SK-N-SH treated with all-trans-retinoic acid at 6 μM for 48 hours (cell line): ENCODE measurements at places on chromosomes 2 and 18.

- ATAC-seq: no peak
Observed at GRCh38 chr2:134191835-134192234, 62.0 kb upstream of the MGAT5 start.

- ATAC-seq: peak; percentile 88
Observed at GRCh38 chr2:196586511-196586991, 53.0 kb upstream of the CCDC150 start.

GRCh38 chr2:154092571-154092970 is 220.8 kb downstream of the GALNT13 start:
- ATAC-seq: no peak

- peak; percentile 66 for ATAC-seq
Observed at GRCh38 chr2:178523596-178524134, 43.4 kb downstream of the PLEKHA3 start.

DNA sequence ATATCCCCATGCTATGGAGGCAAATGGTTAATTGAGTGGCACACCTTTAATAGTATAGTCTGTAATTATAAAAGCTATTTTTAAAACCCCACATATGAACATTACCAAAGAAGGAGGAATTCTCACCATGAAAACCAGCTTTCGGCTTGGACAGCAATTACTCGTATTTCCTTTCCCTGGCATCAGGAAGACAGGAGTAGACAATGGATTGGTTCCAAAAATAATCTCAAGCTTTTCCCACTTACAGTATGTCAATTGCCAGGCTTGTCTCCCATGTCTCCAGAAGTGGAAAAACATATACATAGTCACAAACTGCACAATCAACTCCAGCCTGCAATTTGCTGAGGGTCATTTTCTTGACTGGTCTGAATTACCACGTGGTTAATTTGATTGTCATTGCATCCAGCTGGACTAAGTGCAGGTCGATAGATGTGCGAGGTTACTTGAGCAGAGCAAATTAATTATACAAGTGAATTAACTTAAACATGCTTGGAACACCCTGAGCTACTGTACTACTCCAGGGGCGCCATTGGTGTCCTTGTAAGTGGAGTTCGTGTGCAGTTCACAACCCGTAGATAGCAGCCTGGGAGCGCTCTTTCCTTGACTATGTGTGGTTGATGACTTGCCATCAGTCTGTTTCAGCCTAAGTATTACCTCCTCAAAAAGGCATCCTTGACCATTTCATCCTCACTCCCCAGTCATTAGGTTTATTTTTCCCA is 124.3 kb upstream of the PELI1 start:
- no peak for ATAC-seq

DNA sequence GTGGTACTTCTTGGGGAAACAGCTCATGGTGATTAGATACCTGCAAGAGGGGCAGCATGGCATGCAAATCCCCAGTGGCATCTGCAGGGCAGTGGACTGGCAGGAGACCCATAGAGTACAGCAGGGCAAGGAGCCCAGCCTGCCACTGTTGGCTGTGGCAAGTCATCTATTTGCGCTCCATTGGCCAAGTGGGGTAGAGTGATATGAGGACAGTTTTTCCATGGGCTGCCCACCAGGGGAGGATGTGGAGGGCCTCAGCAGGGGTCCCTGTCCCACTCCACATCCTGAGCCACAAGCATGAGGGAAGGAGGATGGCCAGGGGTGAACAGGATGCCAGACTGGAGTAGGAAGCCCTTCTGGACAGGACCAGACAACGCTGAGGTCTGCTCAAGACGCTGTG is 50.9 kb upstream of the OTOF start:
- ATAC-seq: no peak

- no peak for ATAC-seq
Observed at GRCh38 chr2:227817336-227817735, 3.7 kb downstream of the CCL20 start.

- no peak for ATAC-seq
Observed at GRCh38 chr2:170743530-170744239, 26.5 kb upstream of the ERICH2 start.

DNA sequence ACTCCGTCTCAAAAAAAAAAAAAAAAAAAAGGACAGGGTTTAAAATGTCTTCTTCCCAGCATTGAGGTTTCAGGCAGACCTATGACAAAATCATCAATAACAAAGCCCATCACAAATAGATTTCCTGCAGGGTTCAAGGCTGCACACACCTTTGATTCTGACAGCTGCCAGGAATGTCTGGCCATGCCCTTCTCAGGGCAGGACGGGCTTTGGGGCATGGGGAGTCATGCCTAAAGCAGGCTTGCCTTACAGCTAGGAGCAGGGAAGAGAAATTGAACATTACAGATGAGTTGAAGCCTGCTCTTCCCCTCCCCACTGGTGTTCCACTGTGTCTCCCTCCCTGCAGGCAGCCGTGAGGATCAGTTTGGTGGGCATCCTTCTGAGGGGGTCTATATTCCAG is 3.7 kb downstream of the PRELID3A start:
- no peak for ATAC-seq

GRCh38 chr2:199119796-199120195 is 337.9 kb downstream of the SATB2 start:
- no peak for ATAC-seq

GRCh38 chr2:61718965-61719364 is 134.9 kb downstream of the FAM161A start:
- no peak for ATAC-seq

- ATAC-seq: no peak
Observed at GRCh38 chr2:192604295-192604694, 409.6 kb upstream of the TMEFF2 start.

DNA sequence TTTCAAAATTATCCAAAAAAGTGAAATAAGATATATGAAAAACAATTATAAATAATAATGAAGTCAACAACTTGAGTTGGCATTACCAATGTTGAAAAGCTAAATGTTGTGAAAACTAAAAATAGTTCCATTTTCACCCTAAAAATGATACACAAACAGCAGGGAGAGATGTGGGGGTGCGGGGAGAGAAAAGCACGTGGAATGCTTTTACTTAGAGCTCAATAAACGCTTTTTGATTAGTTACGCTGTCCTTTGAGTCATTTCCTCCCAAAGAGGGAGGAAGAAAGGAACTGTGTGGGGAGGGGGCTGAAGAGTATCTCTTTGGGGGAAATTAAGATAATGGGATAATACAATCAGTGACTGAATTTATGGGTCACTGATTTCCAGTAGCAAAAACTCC is 29.2 kb downstream of the ZNF521 start:
- ATAC-seq: no peak

- ATAC-seq: no peak
Observed at GRCh38 chr2:197238043-197238365, 72.6 kb downstream of the ANKRD44 start.

GRCh38 chr2:63514781-63515180 is 73.5 kb downstream of the WDPCP start:
- ATAC-seq: no peak

- peak; percentile 1; the same call in 2 of the 3 replicates for ATAC-seq
Observed at GRCh38 chr2:219178377-219179175, 501 bp downstream of the RETREG2 start.

GRCh38 chr18:37717656-37718055 is 152.1 kb upstream of the CELF4 start:
- ATAC-seq: no peak

- peak; percentile 70 for ATAC-seq
Observed at GRCh38 chr2:222878877-222879603, 18.2 kb downstream of the ACSL3 start.

GRCh38 chr18:13361431-13361830 is 142.9 kb downstream of the LDLRAD4 start:
- no peak for ATAC-seq

DNA sequence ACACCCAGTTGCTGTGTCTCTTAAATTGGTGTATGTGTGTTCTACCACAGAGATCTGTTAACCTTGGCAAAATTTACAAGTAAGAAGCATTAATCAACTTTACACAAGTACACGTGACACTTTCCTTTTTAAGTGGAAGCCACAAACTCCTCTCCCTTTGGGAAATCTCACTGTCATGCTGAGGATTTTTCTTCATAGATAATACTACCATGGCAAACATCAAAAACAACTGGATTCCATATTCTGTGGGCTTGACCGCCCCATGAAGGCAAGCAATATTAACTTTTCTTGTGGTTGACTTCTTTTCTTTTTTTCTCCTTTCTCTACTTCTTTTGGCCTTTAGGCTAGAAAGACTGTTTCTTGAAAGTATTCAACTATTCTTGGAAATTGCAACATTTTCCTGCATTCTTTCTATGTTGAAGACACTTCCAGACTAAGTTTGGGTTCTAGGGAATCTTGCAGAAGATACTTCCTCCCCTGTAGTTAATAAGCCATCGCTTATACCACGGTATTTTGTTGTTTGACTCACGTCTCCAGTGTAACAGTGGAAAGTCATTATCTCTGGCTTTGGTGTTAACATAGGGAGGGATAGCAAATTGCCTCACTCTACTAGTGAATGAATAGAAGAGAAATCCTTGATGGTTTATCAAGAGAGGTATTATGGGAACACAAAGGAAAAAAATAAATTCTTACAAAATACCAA is 79.5 kb downstream of the SLC8A1 start:
- ATAC-seq: peak; percentile 6; the same call in 2 of the 3 replicates

DNA sequence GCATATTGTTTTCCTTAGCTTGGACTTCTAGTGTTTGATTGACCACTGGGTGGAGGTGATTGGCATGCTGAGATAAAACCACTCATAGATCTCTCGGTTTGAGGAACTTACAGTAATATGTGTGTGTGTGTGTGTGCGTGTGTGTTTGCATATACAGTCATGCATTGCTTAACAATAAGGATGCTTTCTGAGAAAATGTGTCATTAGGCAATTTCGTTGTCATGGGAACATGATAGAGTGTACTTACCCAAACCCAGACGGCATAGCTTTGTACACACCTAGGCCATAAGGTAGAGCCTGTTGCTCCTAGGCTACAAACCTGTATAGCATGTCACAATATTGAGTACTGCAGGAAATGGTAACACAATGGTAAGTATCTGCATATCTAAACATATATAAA is 167.3 kb downstream of the NYAP2 start:
- no peak for ATAC-seq

DNA sequence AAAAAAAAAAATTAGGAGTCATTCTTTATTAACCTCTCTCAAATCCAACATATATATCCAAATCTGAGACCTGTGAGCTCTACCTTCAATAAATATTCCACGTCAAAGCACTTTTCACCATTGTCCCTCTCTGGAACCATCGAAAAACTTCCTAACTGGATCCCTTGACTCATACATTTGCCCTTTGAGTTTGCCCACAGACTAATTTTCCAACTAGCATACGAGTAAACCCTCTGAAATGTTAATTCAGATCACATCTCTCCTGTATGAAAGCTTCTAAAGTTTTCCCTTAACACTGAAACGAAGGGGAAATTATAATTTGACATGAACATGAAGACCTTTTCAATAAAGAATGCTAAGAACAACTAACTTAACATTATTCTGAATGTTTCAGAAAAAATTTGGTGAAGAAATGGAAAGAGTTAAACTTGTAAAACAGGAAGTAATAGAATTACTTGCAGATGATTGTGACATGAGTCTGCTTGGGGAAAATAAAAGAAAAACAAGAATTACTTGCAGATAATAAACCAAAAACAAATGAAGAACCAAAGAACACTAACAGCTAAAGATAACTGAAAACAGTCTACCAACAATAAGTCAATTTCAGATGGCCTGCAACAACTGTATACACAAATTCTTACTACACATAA is 110.6 kb downstream of the C2orf74 start:
- 0 out of 3 replicates have a peak, but pooled peaks have one; percentile 31 for ATAC-seq

- ATAC-seq: peak; percentile 81
Observed at GRCh38 chr18:41073372-41073954, 881.6 kb upstream of the PIK3C3 start.

- ATAC-seq: peak; percentile 75
Observed at GRCh38 chr2:177161741-177162460, 50.7 kb upstream of the HNRNPA3 start.

- ATAC-seq: no peak
Observed at GRCh38 chr2:50851886-50852285, 180.0 kb downstream of the NRXN1 start.

DNA sequence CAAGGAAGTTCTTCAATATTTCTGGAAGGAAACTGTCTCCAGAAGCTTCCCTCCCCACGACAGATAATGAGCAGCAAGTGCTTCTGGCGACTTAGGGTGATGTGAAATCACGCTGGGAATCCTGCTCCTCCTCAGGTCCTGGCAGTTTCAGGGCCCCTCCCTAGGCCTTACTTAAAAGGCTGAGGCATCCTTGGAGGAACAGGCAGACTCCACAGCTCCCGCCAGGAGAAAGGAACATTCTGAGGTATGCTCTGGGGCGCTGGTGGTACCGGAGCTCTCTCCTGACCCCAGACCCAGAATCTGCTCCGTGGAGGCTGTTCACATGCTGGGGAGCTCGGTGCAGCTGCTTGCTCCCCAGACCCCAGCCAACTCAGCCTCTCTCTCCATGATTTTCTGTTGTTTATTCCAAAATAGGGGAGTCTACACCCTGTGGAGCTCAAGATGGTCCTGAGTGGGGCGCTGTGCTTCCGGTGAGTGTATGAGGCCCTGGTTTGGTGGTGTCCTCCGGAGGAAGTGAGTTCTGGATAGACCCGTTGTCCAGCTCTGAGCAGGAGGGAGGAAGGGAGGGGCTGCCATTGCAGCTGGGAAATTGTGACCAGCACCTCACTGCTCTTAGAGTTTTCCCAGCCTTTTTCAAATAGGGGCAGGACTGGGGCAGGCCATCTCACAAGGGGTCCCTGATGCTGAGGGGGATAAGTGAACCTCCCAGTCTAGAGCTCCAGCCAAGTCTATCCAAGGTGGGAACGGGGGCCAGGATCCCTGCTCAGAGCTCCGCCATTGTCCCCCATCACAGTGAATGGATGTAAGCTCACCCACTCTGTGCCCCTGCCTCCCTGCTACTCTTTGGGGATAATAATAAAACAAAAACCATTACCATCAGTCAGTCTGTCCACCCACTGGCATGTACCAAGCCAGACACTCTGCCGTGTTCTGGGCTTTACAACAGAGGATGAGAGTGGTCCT is at the start of gene IL36RN:
Gene IL36RN (plus strand): TSS at position 201 of the 963 bp plus-strand sequence. CDS start 241 bp downstream, at position 442.
- no peak for ATAC-seq

DNA sequence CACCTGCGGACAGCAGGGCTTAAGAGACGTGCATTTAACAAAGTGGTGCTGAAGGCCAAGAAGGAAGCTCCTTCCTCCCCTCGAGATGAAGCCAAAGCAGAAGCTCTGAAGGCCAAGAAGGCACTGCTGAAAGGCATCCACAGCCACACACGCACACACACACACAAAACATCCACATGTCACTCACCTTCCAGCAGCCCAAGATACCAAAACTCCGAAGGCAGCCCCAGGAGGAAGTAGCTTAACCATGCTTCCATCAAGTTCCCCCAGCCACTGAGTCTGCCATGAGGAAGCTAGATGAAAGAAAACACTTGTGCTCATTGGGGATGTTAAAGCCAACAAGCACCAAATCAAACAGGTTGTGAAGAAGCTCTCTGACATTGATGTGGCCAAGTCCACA is 175.7 kb upstream of the POU3F3 start:
- no peak for ATAC-seq

GRCh38 chr2:168149150-168149974 is 98.0 kb downstream of the STK39 start:
- ATAC-seq: no peak
